ENCODE measurements at places on chromosomes 16 and 17. TPM values are rescaled to one million over a fixed set of nuclear protein-coding genes. Genes with fewer than 3 reads are reported as not detected.

FAM20A gene
- total RNA-seq, result not detected

TPSB2 gene
- not detected for total RNA-seq

SPNS3 gene
- total RNA-seq, result 6.1 TPM

SNX20 gene
- total RNA-seq, result 42.8 TPM

DNA sequence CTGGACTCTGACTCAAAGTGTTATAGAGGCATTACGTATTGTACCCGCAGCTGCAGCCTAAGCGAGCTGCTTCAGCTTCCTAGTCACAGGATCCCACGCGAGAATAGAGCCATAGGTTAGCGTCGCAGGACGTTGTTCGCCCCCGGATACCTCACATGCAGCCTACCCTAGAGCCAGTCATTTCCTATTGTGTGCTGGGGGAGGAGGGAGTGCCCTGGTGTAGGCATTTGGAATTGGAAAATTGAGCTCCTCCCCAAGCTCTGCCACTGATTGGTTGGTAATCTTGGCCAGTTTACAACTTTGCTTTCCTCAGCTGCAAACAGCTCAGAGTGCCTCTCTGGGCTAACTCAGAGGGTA lies 530 bp downstream of the NAA60 start:
- H3K4me3 ChIP-seq, result peak overlapping the region; percentile 96
- peaks cover 35% of the 10 kb centered on the region for H3K36me3 ChIP-seq
- H3K4me1 ChIP-seq, result peaks cover 48% of the 10 kb centered on the region
- no peaks in the 10 kb centered on the region for H3K27me3 ChIP-seq

GRCh38 chr16:85398688-85399582 lies 214.2 kb upstream of the GSE1 start:
- no peaks in the 10 kb centered on the region for H3K4me1 ChIP-seq
- DNase-seq, result no peak
- H3K27ac ChIP-seq, result no peak overlapping the region
- H3K4me3 ChIP-seq, result no peak overlapping the region
- no peaks in the 10 kb centered on the region for H3K36me3 ChIP-seq

DNA sequence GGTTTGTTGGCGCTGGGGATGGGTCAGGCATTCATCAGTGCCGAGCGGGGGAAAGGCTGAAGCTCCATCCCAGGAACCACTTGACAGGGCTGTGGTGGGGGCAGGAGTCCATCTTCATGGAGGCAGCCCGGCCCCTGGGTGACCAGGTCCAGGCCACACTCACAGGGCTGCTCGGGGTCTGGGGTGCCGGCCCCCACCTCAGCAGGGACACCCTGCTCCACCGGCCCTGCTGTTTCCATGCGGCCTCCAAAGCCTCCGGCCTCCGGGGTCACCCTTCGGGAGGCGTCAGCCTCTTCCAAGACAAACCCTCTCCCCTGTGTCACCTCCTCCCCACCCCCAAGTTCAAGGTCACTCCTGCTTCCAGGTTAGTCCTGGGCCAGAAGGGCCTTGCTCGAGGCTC lies 22.1 kb downstream of the GALNS start:
- DNase-seq, result no peak
- peaks cover 1% of the 10 kb centered on the region for H3K4me1 ChIP-seq
- H3K27ac ChIP-seq, result no peak overlapping the region
- H3K27me3 ChIP-seq, result no peaks in the 10 kb centered on the region
- no peak overlapping the region for H3K4me3 ChIP-seq
- peaks cover 4% of the 10 kb centered on the region for H3K36me3 ChIP-seq

GRCh38 chr16:67444259-67445125 lies 13.6 kb downstream of the HSD11B2 start:
- H3K27me3 ChIP-seq, result no peaks in the 10 kb centered on the region
- H3K36me3 ChIP-seq, result no peaks in the 10 kb centered on the region
- no peak overlapping the region for H3K4me3 ChIP-seq
- H3K4me1 ChIP-seq, result peaks cover 5% of the 10 kb centered on the region
- H3K27ac ChIP-seq, result no peak overlapping the region

- peak; percentile 29 for DNase-seq
- no peaks in the 10 kb centered on the region for H3K36me3 ChIP-seq
- H3K27me3 ChIP-seq, result peaks cover 34% of the 10 kb centered on the region
Observed at GRCh38 chr17:44307387-44308186, 814 bp upstream of the RUNDC3A start.

GRCh38 chr17:9484789-9485188 lies 90.8 kb downstream of the STX8 start:
- peaks cover 39% of the 10 kb centered on the region for H3K36me3 ChIP-seq
- no peak for DNase-seq
